ENCODE measurements at places on chromosomes 1 and 21.

DNA sequence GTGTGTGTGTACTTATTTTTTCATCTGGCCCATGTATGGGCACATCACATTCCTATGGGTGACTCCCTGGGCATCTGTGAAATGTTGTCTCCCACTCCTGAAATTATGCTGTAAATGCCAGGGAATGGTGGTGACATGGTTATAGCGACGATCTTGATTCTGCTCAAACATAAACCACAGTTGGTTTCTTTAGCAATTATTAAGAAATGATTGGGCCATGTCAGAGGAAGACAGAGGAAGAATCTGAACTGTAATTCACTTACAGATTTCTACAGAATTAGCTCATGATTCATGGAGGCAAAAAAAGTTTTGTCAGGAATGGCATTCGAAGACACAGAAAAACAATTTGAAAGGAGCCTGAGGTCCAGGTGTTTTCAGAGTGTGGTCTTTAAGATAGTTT lies 25.8 kb upstream of the KCNE1 start:
- DNase-seq: no peak

DNA sequence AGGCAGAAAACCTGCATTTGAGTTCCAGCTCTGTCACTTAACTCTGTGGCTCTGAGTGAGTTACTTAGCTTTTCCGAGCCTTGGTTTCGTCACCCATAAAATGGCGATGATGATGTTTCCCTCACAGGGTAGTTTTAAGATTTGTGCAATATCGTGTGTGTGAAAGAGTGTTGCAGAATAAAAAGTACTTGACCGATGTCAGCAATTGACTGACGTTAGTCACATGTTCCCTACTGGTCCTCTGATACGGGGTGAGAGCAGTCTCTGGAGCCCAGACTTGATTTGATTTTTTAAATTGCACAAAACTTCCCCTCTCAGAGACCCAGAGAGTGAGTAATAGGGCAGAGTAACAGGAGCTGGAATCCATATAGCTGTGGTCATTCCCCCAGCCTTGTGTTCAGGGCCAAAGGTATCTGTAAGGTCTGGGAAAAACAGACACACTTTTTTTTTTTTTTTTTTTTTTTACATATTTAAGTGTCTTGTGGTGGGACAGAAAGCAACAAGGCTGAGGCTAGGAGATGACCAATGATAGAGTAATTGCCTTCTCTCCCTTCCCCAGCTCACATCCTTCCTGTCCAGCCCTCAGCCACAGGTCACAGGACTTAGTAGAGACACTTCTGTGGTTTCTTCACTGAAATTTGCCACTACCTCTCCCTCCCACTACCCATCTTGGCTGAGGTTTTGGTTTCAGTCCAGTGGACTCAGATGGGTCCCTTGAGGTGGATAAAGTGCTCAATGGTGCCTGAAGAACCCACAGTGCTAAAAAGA lies 2.0 kb downstream of the FCER1G start:
- DNase-seq: no peak

DNA sequence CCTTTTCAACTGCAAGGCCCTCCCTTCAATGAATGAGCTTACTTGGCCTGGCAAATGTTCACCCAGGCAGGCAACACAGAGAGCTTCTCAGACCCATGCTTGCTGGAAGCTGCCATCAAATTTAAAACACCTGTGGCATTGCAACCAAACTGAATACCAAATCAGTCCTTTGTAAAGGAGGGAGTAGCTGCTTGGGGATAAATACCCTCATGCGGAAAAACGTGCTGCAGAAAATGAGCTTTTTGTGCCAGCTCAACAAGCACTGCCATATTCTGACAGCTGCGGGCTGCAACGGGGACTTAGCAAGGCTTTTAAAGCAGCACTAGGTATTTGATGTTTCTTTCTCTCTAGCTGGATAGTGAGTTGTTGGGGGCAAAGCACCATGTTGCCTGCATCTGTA lies 119.7 kb downstream of the PLPPR4 start:
- DNase-seq: peak; percentile 15

GRCh38 chr21:30194701-30195299 lies 21.1 kb downstream of the CLDN8 start:
- DNase-seq: no peak

DNA sequence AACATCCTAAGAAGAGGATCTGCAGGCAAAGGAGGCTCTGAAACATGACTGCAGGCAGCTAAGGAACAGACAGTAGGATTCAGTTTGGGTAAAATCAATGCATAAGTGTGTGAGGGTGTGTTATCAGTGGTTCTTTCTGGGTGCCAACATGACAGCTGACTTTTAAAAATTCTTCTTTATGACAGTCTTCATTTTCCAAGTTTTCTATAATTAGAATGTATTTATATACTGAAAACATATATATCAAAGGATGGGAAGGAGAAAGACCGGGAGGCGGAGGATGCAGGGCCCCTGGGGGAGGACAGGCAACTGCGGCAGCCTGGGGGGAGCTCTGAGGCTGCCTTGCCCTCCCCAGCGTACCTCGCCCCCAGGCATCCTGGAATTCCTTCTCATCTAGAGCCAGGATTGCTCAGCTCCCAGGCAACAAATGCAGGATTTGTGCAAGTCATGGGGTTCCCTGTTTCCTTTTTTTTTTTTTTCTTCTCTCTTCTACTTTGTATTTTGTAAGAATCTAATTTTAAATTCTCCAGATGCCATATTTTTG lies 104.8 kb downstream of the CSMD2 start:
- DNase-seq: no peak

DNA sequence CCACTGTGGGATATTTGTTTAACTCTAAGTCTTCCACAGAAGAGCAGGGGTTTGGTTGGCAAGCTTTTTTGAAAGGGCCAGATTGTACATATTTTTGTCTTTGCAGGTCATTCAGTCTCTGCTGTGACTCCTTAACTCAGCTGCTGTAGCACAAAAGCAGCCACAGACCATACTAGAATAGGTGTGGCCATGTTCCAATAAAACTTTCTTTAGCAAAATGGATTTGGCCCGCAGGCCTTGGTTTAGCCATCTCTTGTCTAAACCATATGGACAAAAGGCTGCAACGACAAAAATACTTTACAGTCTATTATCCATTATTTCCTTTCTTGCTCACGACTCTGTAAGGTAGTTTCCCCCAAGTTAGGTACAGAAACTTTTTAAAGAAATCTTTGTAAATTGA lies 60.5 kb downstream of the ESRRG start:
- no peak for DNase-seq

- DNase-seq: no peak
These were observed 4.7 kb downstream of the IL24 start for GRCh38 chr1:206901944-206902343.

DNA sequence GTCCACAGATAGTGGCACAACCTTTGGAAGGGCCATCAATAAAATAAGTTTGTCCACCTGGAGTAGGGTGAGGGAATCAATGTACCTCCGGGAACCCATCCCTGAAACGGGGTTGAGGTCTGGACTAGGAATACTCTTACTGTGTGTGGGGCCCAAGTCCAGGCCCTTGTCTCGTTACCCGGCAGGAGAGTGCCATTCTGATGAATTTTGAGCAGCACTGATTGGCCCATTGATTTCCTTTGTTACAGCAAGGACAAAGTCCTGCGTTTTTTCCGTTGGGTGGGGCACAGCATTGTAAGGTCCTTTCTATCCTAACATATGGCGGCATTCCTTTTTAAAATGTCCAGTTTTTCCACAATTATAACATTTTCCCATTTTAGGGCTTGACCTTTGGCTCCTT lies 75.2 kb downstream of the AXDND1 start:
- no peak for DNase-seq

- peak; percentile 58 for DNase-seq
These were observed 44.5 kb downstream of the DDR2 start for GRCh38 chr1:162676750-162677149.

DNA sequence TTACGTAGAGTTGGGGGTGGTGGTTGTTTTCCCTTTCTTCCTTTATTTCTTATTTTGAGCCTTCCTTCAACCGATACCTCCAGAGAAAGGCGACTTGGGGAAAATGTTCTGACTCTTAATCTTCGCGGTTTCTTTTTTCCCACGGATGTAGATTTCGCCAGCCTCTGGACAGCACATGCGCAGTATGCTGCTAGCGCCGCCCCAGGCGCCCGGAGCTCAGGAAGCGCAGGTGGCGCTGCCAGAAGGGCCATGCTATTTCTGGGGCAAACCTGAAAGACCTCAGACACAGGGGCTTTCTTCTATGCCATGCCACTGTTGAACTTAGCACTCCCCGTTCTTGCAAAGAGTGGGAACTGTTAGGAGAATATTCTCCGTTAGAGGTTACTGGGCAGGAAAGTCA lies 392.1 kb downstream of the KIF26B start:
- DNase-seq: no peak

GRCh38 chr1:237851210-237851845 lies 39.4 kb downstream of the ZP4 start:
- DNase-seq: peak; percentile 46

GRCh38 chr1:200653022-200653462 lies 16.7 kb downstream of the DDX59 start:
- DNase-seq: no peak
